Esophagus squamous epithelium (tissue), 5 donors: ENCODE measurements at places on chromosomes 1 and 21.

DNA sequence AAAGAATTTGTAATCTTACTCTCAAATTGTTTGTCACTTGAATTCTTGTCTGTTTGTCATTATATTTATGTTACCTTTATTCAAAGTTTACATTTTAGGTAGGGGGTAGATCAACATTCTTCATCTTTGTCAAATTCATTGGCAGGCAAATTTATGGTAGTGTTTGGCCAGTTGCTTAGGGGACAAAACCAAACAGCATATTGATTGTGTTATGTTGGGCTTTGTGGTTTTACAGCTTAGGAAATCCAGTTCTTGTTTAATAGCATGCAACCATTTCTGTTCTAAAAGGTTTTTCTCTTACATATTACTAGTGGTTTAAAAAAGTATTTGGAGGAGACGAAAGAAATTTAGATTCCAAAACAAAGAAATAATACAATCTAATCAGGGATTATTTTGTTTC is 91.4 kb downstream of the HMCN1 start:
- DNase-seq, result no peak

GRCh38 chr1:219155135-219155534 is 18.5 kb upstream of the LYPLAL1 start:
- DNase-seq, result no peak

GRCh38 chr1:77509051-77509492 is 173.4 kb downstream of the ZZZ3 start:
- no peak for DNase-seq

GRCh38 chr1:42960122-42960390 is 1.4 kb upstream of the SLC2A1 start:
- DNase-seq, result no peak

GRCh38 chr1:24390924-24391782 is 22.4 kb downstream of the STPG1 start:
- DNase-seq, result no peak

DNA sequence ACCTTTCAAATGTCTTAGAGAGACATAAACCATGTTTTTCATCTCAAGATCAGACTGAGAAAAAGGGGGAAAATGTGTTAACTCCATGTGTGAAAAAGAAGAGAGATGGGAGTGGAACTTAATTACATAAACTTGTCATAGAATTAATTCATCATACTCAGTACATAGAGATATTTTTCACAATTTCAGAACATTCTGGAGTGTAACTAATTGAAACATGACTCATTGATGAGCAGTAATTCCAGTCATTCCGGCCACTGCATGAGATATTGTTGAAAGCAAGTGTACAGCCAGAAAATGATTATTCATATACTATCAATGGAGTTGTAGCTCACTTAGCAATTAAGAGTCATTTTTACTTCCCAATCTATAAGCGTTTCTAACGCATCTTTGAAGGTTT is 739.3 kb downstream of the LTN1 start:
- no peak for DNase-seq

DNA sequence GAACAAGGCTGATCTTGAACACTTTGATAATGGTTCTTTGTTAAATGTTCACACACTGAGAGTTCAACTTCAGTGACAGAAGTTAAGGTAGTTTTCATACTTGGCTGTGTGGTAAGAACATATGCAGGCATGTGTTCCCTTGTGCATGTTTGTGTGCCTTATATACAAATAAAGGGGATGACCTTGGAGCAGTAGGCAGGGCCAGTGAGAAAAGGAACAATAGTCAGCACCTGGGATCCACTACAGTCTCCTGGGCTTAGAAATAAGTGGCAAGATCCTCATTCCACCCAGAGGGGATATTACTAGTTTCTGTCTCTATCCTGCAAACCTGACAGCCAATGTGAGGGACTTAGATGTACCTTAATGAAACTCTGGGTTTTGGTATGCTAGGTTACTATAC is 50.3 kb upstream of the DMRTA2 start:
- no peak for DNase-seq

DNA sequence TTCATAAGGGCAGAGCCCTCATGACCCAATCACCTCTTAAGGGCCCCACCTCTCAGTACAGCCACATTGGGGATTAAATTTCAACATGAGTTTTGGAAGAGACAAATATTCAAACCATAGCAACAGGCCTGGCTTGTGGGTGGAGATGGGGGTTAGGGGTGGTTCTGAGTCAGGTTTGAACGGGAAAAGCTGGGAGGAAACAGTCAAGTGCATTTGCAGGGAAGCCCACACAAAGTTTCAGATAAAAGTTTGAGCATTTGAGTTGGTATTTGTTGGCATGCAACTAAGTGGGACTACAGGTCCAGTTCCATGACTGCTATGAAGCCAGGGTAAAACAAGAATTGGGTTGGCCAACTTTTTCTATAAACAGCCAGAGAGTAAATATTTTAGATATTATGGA is 21.0 kb upstream of the PADI2 start:
- DNase-seq, result no peak

- no peak for DNase-seq
Measured at GRCh38 chr1:36359911-36360550, 25.7 kb downstream of the STK40 start.

DNA sequence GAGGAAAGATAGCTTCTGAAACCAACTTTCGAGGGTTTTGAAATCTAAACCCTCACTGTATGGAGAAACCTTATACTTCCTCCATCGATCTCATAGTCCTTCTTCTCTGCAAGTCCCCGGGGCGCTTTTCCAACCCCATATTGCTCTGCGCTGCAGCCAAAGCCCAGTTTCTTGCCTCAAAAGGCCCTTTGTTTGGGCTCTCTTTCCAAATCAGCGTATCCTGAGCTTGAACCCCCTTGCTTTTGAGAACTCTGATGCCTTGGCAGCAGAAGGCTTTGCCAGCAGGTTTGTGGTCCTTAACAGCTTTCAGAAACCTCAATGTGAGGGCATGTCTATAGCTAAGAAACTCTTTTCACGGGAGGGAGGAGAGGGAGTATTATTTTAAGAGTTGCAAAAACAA is 21.6 kb downstream of the PLPP3 start:
- no peak for DNase-seq

- DNase-seq, result no peak
Measured at GRCh38 chr1:56375326-56375804, 204.0 kb downstream of the PLPP3 start.

GRCh38 chr1:228717081-228717480 is 18.2 kb upstream of the RHOU start:
- DNase-seq, result no peak

DNA sequence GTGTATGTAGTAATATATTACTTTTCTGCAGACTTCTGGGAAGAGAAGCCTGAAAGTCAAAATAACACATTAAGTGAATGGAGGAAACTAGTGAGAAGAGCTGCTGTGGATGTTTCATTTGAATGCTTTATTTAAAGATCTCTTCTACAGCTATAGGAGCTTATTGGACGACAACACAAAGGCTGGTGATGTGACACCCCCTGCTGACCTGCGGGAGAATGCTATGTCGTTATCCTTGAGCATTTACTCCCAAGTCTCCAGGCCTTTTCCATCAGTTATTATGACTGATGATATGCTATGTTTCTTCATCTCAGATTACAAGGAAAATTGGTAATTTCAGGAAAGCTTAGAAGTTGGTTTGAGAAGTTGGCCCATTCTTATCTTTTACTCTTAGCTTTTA is 22.3 kb upstream of the PLA2G4A start:
- DNase-seq, result no peak

DNA sequence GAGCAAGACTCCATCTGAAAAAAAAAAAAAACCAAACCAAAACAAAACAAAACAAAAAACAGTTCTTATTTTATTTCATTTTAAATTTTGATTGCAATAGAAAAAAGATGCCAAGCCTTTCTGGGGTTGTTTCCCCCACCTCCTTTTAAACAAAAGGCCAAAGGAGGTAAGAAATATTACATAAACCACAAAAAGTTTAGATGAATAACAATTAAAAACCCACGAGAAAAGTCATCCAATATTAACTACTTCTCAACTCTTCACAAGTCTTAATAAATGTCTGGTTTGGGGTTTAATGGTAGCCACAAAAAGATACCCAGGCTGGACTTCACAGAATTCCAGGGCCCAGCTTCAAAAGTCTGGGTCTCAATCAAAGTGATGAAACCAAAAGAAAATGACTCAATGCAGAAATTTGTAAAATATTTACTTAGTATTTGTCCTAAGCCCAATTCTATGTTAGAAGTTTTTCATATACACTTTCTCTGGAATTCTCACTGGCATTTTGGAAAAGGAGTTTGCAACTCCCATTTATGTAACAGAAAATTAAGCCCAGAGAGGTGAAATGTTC is 47.0 kb upstream of the SDC3 start:
- DNase-seq, result no peak

- DNase-seq, result no peak
Measured at GRCh38 chr1:229669333-229669732, 43.3 kb downstream of the URB2 start.

- DNase-seq, result no peak
Measured at GRCh38 chr21:36606983-36607325, 92.0 kb upstream of the SIM2 start.

- no peak for DNase-seq
Measured at GRCh38 chr1:73044241-73045036, 762.1 kb upstream of the NEGR1 start.

DNA sequence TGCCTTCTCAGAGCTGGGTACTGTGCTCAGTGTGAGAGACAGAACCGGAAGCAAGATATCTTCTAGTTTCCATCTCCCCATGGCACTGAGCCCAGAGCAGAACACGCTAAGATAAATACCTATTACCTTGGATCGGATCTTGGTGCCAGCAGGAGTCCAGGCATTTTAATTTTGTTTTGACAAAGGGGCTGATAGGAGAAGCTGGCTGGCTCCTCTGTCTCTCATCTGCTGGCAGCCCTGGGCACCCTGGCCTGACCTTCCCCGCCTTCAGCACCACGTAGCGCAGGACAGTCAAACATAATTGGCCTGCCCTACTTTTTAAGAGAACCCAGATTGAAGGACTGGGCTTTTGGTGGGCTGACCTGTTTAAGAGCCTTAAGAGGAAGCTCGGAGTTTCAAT is 160.7 kb upstream of the KLHDC7A start:
- no peak for DNase-seq

- no peak for DNase-seq
Measured at GRCh38 chr1:156740237-156740740, 599 bp downstream of the MRPL24 start.

DNA sequence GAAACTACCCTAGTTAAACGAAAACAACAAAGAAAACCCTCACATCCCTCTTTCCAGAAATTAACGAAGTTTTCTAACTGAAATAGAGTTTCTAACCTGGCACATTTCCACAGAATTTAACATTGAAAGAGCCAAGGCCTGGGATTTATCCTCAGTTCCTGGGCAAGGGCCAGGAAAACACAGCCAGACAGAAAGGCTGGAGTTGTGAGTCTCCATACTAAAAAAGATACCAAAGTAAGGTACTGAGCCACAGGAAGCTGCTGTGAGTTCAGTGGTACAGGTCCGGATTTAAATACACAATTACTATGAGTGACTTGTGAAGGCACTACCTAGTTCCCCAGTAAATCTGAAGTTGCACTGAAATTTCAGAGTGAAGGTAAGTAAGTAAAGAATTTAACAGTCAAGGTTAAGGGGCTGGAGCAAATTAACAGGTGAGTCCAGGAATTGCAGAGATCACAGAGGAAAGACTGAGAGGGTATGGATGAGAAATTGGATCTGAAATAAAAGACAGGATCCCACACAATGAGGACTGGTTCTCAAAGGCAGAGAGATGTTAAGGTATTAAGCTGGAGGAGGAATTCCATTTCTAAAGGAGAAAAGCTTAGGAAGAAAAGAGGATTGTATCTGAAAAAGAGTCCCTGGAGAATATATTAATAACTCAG is 905 bp downstream of the LIX1L start:
- no peak for DNase-seq

- DNase-seq, result no peak
Measured at GRCh38 chr1:56390232-56390867, 189.0 kb downstream of the PLPP3 start.

DNA sequence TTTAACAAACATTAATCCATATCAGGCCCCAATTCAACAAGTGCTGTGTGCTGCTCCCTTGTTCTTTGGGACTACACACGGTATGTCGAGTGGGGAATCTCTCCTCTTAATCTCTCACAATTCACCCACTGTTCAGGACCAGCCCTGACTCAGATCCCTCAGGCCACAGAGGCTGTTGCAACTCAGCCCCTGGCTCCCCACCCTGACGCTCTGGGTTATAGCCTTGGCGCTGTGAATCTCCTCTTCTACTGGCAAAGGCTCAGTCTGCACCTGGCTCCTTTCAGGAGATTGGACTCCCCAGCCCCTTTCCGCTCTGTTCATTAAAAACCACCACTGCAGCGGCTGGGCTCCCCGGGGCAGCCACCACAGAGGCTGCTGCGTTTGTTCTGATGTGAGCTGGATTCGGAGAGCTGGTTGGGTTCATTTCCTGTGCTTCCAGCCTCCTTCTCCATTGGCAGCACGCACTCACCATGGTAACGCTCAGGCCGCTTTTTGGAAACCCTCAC is 13.0 kb downstream of the CAPN8 start:
- no peak for DNase-seq

DNA sequence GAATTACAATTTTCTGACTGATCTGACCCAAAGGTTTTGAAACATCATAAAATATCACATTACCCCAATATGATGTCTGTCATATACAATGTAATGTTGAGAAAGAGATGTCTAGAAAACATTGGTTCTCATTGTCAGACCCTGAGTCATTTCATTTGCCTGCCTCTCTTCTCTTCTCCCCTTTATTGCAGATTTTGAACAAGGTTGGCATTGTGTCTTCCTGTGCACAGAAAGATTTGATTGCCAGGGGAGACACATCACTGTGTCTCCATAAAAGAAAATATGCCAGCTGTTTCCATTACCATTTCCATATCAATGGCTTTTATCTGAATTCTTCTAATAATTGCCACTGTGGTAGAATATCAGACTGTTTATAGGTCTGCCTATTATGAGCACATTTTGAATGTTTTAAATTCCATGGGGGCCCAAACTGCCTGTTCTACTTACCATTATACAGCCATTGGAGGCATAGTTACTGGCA is 65.6 kb downstream of the IFI44 start:
- DNase-seq, result no peak

DNA sequence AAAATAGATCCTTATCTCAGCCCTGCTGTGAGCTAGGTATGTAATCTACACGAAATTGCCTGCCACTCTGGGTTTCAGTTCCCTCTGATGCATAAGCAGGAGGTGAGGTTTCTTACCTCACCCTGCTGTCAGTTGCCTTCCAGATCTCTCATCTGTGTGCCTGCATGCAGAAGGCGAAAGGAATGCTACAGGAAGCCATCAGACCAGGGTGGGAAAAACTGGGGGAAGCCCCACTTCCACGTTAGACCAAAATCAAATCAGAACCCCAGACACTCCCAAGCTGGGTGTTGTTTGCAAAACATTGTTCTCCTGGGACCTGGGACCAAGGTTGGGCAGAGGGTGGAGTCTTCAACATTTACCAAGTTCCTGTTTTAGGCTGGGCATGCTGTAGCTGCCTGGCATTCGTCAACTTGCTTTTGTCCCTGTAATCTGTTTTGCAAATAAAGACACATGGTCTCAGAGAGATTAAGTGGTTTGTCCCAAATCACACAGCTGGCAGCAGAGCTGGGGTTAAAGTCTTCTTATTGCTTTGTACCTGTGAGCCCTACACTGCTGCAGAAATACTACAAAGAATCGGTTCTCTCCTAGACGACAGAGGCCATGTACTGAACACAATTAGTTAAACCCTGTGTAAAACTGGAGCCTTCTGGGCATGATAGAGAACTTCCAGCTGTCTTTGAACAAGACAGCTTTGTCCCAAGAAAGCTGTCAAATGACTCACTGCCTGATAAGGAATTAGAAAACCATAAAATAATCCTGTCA is 389.7 kb upstream of the RUNX1 start:
- DNase-seq, result no peak

- DNase-seq, result no peak
Measured at GRCh38 chr1:204171751-204172178, 5.6 kb upstream of the REN start.
